GF-D8 (cell line): ENCODE measurements at places on chromosomes 16 and 17.

GRCh38 chr16:5770118-5770517 is 672.5 kb upstream of the EEF2KMT start:
- DNase-seq = no peak

DNA sequence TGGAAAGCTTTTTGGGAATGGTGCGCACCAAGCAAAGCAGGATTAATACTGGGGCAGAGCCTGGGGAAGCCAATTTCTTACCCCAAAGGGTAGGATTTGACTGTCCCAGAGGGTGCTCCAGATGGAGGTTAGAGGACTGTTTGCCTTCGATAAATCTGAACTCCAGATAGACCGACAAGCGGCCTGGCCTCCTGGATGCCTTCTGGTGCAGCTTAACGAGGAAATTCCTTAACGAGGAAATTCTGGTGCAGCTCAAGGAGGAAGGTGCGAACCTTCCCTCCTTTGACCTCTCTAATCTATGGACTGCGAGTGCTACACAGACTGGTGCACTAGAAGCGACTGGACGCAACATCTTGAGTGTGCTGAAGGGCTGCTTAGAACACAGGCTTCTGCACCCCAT is 6.5 kb downstream of the CALB2 start:
- no peak for DNase-seq

DNA sequence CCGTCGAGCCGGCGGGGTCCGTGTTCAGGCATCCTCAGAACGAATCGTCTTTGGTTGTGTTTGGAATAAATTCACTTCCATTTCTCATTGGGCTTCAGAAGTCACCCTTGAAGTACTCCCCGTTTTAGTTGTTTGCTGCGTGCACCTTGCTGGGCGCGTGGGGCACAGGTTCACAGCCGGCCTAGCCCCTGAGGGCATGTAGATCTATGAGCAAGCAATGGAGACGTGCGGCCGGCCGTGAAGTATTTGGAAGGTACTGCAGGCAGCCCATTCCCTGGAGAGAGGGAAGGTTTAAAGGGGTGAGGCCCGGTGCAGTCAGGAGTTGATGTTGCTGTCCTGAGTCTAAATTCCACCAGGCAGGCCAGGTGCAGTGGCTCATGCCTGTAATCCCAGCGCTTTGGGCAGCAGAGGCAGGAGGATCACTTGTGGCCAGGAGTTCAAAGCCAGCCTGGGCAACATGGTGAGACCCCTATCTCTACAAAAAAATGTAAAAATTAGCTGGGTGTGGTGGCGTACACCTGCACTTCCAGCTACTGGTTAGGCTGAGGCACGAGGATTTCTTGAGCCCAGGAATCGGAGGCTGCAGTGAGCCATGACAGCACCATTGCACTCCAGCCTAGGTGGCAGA is 714 bp downstream of the ACSF3 start:
- DNase-seq = no peak

DNA sequence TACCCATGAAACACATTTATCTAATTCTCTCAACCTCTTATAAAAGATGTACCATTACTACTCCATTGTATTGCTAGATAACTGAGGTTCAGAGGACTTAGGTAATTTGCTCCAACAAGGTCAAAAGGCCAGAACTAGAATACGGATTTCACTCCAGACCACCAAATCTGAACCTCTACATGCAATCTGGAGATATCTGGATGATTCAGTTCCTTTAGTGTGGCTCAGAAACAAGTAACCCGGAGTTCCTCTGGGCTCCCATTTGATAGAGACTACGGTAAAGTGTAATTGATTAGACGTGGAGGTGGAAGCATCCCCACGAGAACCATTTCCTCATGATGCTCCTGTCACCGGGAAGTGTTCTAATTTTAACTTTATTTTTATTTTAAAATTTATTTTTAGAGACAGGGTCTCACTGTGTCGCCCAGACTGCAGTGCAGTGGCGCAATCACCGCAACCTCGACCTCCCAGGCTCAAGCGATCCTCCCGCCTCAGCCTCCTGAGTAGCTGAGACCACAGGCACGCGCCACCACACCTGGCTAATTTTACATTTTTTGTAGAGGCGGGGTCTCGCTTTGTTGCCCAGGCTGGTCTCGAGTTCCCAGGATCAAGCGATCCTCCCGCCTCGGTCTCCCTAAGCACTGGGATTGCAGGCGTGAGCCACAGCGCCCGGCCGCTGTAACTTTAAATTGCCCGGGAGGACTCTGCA is 608 bp upstream of the COX10 start:
- no peak for DNase-seq

- peak; percentile 63 for DNase-seq
Measured at GRCh38 chr17:43018008-43018853, 4.0 kb downstream of the VAT1 start.

DNA sequence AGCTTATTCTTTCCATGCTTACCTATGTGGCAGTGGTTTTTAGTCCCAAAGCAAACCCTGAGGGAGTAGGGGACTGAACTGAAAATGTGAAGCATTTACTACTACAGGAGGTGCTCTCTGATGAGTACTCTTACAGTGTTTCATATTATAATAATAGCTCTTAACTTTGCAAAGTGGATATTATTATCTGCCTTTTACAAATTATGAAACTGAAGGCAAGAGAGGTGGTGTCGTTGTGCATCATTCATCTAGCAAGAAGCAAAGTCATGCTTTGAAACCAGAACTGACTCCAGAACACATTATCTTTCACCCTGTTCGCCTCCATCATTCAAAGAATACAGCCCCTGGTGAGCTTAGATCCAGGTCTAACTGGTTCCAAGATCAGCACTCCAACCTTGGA is 8.2 kb upstream of the KCNH6 start:
- DNase-seq = no peak

DNA sequence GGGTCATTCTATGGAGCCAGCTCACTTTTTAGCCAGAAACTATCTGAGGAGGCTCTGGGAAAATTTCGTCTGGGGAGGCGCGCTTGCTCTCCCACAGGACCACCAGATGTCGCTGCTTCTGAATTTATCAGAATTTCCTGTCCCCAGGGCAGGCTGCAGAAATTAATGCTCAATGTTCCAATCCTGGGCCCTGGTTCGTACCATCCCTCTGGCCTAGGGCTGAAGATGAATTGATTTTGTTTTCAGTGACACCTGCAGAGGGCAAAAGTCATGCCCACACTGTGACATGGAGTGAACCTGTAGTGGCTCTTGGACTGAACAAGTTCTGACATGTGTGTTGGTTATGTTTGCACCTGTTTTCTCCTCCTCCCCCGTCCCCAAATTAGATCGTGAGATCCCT is 482.6 kb downstream of the NPIPA7 start:
- DNase-seq = no peak

DNA sequence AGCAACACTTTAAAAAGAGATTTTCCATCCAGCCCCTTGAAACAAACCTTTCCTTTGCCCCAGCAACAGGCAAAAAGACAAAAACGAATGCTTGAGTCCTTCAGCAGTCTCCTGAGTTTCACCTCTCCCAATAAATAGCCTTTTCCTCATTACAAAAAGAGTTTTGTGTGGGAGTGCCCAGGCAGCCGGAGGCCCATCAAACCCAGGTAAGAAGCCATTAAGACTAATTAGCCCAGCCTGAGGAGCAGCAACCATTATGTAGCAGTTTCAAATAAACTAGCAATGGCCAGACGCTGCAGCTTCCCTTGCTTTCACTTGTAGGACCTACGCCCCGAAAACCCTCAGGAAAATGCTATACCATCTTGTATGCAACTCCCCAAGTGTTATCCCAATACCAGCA is 15.6 kb downstream of the GAS7 start:
- no peak for DNase-seq

- DNase-seq = no peak
Measured at GRCh38 chr16:5496013-5496412, 398.4 kb upstream of the EEF2KMT start.
